ENCODE measurements at places on chromosomes 2 and 18. TPM values are rescaled to one million over a fixed set of nuclear protein-coding genes. Genes with fewer than 3 reads are reported as not detected.

NEDD4L gene
- total RNA-seq: 39.1 TPM

ATP6V1B1 gene
- not detected for total RNA-seq

IL1RL1 gene
- total RNA-seq: not detected

PLB1 gene
- not detected for total RNA-seq

DNA sequence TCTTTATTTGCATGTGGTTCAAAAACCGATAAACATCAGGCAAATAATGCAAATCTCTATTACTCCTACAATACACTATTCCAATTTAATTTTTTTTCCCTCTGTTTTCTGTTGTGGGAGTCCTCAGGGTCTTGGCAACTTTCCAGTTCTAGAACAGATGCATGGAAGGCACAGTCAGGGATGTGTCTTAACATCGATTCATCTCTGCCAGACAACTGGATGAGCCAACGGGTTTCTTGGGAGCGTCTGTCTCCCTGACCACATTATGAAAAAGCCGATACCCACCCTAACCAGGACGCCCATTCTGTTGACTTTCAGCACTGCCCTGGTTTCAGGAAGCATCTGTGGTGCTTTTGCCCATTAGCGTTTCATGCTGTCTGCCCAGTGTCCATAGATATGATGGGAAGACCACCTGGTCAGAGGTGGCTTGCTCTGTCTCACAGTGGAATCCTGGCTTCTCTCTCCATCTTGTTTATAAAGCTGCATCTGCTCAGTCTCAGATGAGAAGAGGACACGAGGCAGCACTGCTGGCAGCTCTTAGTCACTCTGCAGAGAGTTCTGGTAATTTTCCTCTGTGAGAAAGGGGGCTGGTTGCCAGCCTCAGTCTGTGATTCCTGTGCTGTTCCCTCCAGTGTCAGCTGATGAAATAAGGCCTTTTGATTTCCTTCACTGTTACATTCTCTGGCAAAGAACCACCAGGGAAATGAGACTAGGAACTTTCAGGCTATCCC is 57.9 kb upstream of the KCNE4 start:
- no peak for DNase-seq

- DNase-seq: no peak
Observed at GRCh38 chr18:29169599-29169998, 992.7 kb upstream of the CDH2 start.

GRCh38 chr18:79819968-79820351 is 22.2 kb downstream of the KCNG2 start:
- DNase-seq: no peak

GRCh38 chr2:233441161-233442027 is 87.1 kb downstream of the DGKD start:
- DNase-seq: no peak

- DNase-seq: no peak
Observed at GRCh38 chr2:188623995-188624643, 332.4 kb downstream of the GULP1 start.

GRCh38 chr2:187102381-187102780 is 253.4 kb upstream of the ZSWIM2 start:
- no peak for DNase-seq

- no peak for DNase-seq
Observed at GRCh38 chr2:68103709-68104055, 40.9 kb upstream of the C1D start.

- DNase-seq: no peak
Observed at GRCh38 chr18:76212960-76213359, 282.1 kb downstream of the ZNF516 start.

DNA sequence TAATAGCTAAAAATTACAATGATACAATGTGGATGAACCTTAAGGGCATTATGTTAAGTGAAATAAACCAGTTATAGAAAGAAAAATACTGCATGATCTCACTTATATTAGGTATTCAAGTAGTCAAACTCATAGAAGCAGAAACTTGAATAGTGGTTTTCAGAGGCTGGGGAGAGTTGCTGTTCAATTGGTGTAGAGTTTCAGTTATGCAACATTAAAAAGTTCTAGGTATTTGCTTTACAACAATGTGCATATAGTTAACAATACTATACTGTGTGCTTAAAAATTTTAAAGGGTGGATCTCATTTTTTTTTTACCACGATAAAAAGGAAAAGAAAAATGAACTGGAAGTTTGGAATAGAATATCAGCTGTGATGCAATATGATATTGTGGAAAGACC is 479.1 kb downstream of the SPAG16 start:
- no peak for DNase-seq

DNA sequence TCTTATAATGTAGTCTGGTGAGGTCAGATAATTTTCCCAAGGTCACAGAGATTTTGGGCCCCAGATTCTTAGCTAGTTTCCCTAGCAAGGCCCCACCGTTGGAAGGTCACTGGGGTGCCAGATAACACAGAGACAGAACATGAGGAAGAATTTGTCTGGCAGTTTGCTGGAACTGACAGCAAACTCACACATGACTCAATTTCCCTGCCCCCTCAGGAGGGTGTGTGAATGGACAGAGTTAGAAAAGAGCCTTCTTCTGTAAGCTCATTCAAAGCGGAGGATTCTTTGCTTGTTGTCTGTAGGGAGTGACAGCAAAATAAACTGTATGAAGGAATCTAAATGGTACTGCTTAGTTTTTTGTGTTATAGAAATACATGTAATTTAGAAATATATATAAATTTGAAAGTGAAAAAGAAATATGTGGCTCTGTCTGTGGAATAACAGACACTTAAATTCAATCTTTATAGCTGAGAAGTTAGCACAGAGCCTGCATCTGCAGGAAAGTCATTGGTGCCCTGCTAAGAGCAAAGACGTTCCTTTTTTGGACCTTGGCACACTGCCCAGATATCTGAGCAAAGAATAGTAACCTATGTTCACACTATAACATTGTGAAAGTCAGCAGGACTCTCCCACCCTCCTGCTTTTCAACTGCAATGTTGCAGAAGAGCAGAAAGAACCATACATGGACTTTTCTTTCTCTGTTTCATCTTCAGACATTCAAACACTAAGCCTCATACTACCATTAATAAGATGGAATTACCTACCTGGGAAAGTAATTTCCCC is 2.1 kb downstream of the MDH1 start:
- DNase-seq: no peak

DNA sequence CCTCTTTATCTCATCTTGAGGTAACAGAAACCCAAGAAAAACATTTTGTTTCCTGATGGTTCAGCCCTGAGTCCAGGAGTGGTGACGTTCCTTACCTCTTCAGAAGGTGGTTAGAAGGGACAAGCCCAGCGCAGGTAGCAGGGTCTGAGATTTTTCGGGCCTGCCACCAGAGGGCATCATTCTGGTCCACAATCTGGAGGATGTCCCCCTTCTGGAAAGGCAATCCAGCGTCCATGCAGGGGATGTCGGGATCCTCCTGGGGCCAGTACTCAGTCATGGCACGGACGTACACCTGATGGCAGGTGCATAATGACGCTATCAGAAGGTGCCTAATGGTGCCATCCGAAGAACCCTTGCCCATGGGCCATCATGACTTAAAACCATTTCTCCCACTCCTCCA is 17.7 kb downstream of the MPP4 start:
- no peak for DNase-seq

DNA sequence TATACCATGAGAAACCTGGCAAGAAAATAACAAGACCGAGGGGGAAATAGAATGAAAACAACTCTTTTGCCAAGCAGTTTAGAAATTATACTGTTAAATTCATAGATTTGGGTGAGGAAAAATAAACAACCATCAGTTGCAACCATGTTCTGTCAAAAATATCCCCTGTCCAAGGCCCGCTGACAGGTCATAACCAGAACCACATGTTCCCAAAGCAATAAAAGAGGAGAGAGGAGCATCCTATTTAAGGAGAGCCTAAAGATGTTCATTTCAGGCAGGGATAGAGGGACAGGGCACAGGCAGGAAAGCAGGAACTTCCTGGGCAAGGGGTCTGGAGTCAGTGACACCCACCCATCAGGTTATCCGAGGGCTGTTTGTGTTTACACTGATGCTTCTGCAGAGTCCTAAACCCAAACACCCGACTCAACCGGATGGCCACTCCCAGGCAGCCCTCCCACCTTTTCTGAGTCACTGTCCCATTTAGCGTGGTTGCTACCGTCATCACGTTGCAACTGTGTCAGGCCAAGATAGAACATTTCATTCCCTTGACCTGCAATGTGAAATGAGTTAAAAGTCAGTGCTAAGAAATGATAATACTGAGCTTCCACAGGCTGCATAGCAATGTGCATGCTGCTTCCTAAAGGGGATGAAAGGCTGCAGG is 468.3 kb upstream of the RAB12 start:
- DNase-seq: no peak

All from Caki2 (cell line).